ENCODE measurements at places on chromosomes 4 and X. TPM values are rescaled to one million over a fixed set of nuclear protein-coding genes. Genes with fewer than 3 reads are reported as not detected.

GRCh38 chr4:82043809-82044137, 330.0 kb downstream of the HNRNPD start:
- H3K4me3 ChIP-seq, result no peak overlapping the region
- no peak overlapping the region for H3K27ac ChIP-seq
- no peak for DNase-seq
- H3K36me3 ChIP-seq, result no peaks in the 10 kb centered on the region
- H3K27me3 ChIP-seq, result peaks cover 22% of the 10 kb centered on the region
- H3K4me1 ChIP-seq, result no peaks in the 10 kb centered on the region

The TAF7L gene
- total RNA-seq, result not detected

GRCh38 chrX:48522291-48522690, 683 bp downstream of the EBP start:
- peak overlapping the region; percentile 78 for H3K4me3 ChIP-seq
- H3K27me3 ChIP-seq, result no peaks in the 10 kb centered on the region
- peaks cover 16% of the 10 kb centered on the region for H3K4me1 ChIP-seq
- H3K36me3 ChIP-seq, result peaks cover 13% of the 10 kb centered on the region
- peak overlapping the region; percentile 81 for H3K27ac ChIP-seq
- no peak for DNase-seq

The FRAS1 gene
- not detected for total RNA-seq
